RCC 7860 (cell line): ENCODE measurements at places on chromosomes 5 and 9.

DNA sequence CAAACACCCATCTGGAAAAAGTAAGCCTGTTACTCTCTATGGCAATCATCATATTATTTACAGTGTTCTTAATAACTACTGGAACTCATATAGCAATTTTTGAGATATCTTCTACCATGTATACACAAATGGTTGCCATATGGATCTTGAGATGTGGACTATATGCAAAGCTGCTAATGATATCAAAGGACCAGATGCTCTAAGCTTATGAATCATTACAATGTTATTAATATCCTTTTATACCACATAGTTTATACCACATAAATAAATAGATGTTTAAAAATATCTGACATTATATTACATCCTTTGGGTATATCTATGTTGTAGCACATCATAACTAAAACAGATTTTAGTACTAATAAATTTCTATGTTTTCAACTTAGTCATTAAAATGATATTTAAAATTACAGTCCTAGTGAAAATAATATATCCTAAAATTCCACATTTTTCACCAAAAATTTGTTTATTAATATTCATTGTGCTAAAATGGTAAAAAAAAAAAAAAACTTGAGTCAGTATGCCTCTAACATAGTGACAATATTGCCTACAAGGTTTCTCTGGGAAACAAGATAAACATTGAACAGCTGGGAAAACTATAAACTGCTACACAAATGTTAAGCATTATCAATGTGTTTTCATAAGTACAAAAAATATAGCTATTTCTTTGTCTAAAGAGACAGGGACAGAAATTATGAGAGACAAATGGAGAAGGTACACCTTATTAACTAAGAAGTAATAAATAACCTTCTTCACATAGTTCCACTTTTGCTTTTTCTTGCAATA, 85.5 kb downstream of the DTWD2 start:
- DNase-seq, result no peak

DNA sequence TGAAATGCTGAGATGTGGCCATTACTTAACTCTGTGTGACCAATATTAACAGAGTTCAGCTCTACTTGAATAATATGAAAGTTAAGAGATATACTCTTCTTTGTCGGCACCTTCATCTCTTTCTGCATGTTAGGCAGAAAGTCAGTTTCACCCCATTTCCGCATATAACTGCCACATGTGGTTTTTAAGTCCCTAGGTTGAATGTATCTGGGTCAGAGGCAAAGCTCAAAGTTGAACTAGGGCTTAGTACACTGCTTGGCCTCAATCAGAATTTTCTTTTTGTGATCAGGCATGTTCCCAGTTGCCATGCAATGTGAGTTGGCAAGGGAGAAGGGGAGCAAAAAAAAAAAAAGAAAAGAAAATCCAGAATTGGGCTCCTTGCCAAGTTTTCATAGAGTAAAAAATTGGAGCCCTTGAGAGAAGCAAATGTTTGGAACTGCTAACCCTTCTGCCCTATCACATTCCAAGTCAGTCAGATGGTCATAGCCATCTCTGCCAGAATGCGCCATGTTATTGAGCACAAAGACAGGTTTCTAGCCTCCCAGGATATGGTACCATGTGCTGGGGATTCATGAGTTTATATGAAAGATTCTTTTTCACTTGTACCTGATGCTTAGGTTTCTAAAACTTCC, 251.2 kb upstream of the RORB start:
- no peak for DNase-seq

GRCh38 chr9:124013309-124014210, 2.0 kb downstream of the LHX2 start:
- DNase-seq, result no peak

GRCh38 chr9:112582371-112583262, 96.0 kb downstream of the KIAA1958 start:
- no peak for DNase-seq

DNA sequence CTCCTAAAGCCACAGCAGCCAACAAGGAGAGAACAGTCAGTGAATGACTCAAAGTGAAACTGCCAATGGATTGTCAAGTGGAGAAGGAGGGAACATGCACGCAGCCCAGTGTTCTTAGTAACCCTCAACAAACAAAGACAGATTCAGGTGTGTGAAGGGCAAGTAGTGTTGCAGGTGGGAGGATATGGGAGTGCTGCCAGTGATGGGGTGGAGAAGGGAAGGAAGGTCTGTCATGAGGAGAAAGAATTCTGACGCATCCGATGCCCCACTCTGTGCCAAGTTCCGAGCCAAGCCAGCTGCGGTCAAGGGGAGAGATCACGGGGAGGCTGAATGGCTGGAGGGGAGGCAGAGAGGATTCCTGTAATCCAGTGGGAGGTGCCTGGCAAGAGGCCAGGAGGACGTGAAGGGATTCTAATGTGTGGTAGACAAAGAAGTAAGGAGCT, 56.5 kb downstream of the CAST start:
- DNase-seq, result no peak
